CD4-positive, alpha-beta T cell treated with Interleukin-15 for 1 hour (primary cell): ENCODE measurements at places on chromosomes 7 and 10.

DNA sequence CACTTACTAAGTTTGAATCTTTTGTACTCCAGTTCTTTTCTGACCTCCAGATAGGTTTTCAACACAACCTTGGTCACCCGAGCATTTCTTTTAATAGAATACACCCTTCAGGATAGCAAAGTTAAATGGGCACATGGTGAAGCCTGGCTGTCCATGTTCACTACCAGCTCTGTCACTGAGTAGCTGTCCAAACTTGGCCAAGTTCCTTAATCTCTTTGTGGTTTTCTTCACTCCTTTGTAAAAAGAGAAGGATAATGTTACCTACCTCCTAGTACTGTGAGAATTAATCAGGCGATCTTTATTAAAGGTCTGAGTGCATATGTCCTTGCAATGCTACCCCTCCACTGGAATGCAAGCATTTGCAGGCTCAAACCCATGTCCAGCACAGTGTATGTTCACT, 128.1 kb upstream of the PTPRZ1 start:
- no peak for DNase-seq

GRCh38 chr7:116509982-116510579, 10.5 kb downstream of the CAV2 start:
- DNase-seq = no peak

- DNase-seq = no peak
Observed at GRCh38 chr10:77131214-77131613, 506.4 kb downstream of the KCNMA1 start.

GRCh38 chr7:129859183-129859582, 93.6 kb downstream of the UBE2H start:
- no peak for DNase-seq

GRCh38 chr7:74026406-74026902, 1.5 kb upstream of the ELN start:
- DNase-seq = no peak

DNA sequence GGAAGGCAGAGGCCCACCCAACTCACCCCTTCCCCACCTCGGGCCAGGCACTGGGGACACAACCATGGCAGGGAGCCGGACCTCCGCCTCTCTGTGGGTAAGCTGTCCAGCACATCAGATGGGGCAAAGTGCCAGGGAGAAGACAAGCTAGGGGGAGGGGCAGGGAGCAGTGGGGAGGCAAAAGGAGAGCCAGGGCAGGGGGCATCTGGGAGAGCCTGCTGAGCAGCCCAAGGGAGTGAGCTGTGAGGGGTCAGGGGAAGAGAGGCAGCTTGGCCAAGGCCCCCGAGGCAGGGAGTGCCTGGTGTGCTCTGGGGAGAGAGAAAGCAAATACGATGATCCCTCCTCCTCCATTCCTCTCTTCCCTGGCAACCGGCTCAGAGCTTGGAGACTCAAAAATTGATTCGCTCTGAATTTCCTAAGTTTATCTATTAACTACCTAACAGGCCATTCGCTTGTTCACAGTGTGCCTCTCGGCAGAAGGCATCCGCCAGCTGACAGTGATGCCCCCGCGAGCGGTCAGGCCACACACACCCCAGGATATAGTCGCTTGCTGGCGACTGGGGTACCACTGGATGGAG, 4.5 kb downstream of the CAMK2B start:
- no peak for DNase-seq

- DNase-seq = no peak
Observed at GRCh38 chr7:148581624-148582023, 8.9 kb upstream of the C7orf33 start.

- DNase-seq = no peak
Observed at GRCh38 chr10:121406823-121407545, 191.3 kb downstream of the FGFR2 start.

DNA sequence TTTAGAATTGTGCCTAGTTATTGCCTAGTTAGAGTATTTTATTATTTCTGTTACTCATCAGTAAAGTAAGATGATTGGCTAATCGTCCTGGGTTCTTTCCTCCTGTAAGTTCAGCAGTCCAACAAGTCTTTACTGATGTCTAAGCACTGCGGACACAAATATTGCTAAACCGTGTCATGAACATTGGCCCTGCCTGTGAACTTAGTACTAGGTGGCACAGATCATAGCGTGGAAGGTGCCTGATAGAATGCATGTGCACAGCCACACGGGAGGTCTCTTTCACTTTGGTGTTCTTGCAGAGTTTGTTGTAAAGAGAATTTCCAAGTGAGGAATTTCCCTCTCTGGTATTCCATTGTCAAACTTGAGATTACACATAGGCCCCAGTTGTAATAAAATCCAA, 38.0 kb downstream of the RBM33 start:
- DNase-seq = no peak

GRCh38 chr7:132009778-132010177, 453.4 kb upstream of the PODXL start:
- no peak for DNase-seq

DNA sequence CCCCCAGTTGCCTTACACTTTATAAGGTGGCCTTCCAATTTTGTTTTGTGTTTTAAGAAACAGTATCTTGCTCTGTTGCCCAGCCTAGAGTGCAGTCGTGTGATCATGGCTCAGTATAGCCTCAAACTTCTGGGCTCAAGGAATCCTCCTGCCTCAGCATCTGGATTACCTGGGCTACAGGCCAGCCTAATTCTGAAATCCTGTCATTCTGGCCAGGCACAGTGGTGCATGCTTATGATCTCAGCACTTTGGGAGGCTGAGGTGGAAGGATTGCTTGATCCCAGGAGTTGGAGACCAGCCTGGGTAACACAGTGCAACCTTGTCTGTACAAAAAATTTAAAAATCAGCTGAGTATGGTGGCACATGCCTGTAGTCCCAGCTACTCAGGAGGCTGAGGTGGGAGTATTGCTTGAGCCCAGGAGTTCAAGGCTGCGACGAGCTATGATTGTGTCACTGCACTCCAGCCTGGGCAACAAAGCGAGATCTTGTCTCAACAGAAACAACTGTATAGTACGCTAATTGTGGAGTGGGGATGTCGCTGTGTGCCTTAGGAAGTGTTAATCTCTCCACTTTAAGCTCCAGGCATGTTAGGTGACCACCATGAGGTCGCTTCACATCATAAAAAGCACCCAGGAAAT, 24.7 kb upstream of the RBM33 start:
- no peak for DNase-seq

GRCh38 chr7:2404714-2405119, 1.3 kb downstream of the CHST12 start:
- DNase-seq = no peak

DNA sequence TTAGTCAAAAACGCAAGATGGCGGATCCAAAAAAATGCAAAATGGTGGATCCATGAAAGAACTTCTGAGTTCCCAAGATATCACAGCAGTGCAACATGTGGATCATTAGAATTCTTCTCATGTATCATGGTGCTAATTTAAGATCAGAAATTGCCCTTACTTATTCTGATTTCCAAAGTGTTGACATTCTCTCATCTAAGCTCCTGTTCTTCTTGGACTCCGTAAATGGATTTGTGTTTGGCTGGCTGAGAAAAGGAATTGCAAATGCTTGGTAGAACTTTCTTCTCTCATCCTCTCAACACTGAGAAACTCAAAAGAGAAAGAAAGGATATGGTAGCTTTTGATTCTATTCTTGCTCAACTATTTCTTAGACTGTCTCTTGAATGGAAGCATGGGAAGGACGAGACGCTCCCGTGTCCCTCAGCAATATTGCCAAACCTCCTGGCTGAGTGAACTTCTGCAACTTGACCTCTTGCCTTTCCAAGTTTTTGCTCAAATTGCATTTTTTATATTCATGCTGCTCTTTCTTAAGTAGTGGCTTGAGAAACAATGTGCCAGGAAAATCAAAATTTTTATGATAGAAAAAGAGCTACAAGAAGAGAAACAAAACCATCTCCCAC, 44.7 kb downstream of the FRMD4A start:
- DNase-seq = no peak
